ENCODE measurements at places on chromosomes 11 and 22.

DNA sequence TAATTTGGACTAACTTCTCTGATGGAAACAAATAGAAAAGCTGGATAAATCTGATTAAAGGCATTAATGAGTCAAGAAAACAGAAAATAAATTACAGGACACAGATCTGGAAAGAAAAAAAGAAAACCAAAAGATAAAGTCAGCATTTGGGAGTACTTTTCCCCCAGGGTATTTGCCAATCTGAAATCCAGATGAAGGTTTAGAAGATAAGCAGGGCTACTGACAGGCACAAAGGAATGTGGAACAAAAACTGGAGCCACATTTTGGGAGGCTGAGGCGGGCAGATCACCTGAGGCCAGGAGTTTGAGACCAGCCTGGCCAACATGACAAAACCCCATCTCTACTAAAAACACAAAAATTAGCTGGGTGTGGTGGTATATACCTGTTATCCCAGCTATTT lies 57.2 kb downstream of the SBF2 start:
- DNase-seq = no peak

DNA sequence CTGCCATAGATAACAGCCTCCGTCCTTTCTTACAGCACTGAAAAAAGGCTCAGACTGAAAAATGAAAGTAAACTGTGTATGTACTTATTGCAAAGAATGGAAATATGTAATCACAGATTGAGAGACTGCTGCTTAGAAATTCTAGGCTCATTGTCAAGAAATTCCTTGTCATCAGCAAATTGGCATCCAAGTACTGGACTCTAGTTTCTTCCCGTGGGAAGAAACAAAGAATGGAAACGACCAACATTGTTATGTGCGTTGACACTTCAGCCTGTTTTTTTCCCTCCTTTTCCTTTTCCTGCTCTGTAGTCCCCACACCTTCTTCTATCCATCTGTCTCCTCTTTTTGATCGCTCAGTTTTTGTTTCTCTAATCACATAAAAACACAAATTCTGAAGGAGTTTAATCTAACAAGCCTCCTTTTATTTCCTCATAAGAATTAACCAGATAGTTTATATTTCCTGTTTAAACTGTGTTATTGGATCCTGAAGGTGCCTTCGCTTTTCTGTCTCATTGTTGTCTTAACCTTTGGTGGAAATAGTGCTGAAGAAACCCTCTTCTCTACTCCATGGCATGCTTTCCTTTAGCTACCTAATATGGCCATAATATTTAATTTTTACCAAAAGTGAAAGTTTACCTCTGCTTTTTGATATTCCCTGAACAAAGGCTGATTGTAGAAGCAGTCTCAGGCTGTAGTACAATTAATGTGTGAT lies 20.0 kb upstream of the CASP12 start:
- no peak for DNase-seq

DNA sequence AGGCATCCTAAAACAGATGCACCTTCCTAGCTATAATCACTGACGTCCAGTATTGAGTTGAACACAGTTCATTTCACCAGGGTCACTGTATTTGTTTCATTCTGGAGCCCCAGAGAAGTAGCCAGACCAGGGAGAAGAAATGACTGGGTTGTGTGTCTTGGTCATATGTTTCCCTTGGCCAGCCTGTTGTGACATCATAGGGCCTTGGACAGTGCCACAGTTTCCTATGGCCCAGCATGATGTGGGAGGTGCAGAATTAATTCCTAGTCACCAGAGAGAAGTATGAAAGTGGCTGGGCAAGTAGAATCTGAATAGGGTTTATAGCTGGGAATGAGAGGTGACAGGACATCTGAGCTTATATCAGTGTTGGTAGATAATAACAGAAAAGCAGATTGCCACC lies 84.0 kb upstream of the ZBED5 start:
- DNase-seq = no peak

GRCh38 chr11:65615950-65616574 lies 486 bp downstream of the PCNX3 start:
- no peak for DNase-seq

GRCh38 chr22:48743601-48744282 lies 1083.9 kb downstream of the BRD1 start:
- DNase-seq = no peak

- DNase-seq = no peak
Measured at GRCh38 chr11:11588243-11588642, 33.6 kb downstream of the GALNT18 start.

DNA sequence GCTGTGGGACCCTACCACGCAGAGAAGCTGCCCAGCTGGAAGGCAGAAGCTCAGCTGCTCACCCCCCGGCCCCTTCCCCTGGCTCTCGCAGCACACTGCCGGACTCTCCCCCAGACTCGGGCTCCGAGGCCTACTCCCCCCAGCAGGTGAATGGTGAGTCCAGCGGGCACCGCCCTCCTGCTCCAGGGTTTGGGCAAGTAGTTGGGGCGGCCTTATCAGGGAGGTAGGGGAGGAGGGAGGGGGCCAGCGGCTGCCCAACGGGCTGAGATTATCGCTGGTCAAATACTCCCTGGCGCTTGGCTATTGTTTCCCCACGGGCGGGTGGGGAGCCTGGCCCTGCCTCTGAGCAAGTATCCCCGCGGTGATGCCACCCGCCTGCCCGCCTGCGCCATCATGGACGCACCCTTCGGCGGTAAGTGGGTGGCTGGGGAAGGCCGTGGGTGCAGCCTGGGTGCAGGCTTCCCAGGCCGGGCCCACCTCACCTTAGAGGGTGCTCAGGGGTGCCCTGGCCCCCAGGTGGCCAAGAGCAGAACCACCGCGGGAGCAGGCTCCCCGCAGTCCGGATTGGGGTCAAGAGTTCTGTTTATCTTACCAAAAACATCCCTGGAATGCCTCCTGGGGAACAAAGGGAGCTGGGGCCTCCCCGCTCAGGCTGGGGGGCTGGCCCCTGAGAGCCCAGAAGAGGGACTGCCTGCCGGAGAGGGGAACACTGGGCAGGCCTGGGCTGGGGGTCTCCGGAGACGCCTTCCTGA lies 16.9 kb downstream of the MYRF start:
- DNase-seq = no peak

DNA sequence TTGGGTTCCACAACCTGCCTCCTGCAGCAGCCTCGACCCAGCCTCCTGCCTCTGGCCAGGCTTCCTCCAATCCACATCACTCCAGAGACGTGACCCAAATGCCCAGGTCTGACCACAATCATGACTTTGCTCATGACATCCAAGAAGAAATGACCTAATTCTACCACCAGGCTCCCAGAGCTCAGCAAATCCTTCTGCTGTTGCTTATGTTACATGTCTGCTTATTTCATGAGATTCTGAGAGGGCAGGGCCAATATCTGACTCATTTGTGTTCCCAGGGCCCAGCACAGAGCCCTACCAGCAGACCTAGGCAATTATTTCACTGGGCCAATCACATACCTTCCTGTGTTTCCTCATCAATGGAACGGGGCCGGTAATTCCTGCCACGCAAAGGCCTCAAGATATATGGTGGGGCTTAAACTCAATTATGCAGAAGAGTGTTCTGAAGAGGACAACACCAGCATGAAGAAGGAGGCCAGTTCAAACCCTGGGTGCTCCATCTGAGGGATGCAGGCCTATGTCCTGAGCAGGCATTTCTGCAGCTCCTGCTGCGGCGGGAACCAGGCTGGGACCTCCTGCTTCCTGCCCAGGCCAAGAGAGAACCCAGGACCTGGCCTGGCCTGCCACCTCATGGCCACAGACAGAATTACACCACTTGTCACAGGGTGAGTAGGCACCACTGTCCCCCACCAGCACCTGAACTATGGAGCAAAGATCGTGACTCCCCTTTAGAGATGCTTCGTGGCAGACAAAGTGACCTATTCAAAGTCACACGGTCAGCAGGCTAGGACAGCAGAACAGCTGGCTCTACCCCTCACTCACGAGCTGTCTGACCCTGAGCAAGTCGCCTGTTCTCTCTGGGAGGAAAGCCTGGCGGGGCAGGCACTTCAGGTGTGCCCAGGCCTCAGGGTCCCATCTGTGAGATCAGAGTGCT lies 5.9 kb downstream of the CENPM start:
- peak; percentile 74 for DNase-seq

- DNase-seq = no peak
Measured at GRCh38 chr11:95461858-95462257, 230.9 kb upstream of the SESN3 start.

DNA sequence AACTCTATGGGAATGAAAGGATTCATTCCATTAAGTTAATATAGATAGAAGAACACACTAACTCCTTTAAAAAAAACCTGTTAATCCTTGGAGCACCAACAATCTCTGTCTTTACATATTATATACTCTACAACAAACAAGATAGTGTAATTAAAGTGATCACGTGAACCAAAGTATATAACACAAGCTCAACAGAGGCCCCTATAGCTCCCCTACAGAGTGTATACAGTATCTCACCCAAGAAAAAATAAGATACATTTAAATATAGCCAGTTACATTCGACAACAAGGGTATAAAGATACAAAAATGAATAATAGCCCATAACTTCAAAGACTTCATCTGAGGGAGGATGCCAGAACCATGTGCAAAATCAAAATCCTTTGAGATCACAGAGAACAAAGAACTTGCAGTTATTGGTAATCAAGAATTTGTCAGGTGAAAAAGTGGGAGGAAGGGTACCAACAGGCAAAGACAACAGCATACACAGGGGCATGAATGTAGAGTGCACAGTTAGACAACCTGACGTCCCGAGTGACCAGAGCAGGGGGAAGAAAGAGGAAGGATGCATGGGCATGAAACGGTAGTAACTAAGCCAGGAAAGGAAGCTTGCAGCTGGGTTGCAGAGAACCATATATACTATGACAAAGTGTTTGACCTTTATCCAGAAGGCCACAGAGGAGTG lies 4.7 kb downstream of the FCHSD2 start:
- no peak for DNase-seq

- DNase-seq = no peak
Measured at GRCh38 chr11:20042045-20042639, 118.1 kb downstream of the DBX1 start.

GRCh38 chr22:39490135-39490798 lies 11.8 kb upstream of the MIEF1 start:
- peak; percentile 86 for DNase-seq

- DNase-seq = no peak
Measured at GRCh38 chr11:114566276-114566675, 6.6 kb upstream of the NXPE1 start.

GRCh38 chr11:123080015-123080414 lies 18.1 kb upstream of the HSPA8 start:
- no peak for DNase-seq

GRCh38 chr11:94793002-94793401 lies 24.8 kb downstream of the AMOTL1 start:
- no peak for DNase-seq

DNA sequence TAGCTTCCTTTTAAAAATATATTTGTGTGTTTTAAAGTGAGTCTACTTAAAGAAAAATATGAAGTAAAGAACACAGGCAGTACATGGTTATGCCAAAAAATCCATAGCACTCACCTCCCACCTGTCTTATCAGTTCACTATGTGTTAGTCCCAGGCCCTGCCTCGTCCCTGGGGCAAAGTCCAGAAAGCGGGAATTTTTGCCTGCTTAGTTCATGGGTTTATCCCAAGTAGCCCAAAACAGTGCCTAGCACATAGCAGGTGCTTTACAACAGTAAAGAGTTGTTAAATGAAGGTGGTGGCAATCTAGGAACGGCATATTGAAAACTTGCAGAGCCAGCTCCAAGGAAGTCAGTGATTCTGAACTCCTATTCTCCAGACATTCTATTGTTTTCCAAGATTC lies 154.0 kb downstream of the MN1 start:
- DNase-seq = no peak
